ENCODE measurements at places on chromosomes 7 and 10.

GRCh38 chr7:7869036-7869435 is 99.6 kb upstream of the GLCCI1 start:
- no peak for DNase-seq

DNA sequence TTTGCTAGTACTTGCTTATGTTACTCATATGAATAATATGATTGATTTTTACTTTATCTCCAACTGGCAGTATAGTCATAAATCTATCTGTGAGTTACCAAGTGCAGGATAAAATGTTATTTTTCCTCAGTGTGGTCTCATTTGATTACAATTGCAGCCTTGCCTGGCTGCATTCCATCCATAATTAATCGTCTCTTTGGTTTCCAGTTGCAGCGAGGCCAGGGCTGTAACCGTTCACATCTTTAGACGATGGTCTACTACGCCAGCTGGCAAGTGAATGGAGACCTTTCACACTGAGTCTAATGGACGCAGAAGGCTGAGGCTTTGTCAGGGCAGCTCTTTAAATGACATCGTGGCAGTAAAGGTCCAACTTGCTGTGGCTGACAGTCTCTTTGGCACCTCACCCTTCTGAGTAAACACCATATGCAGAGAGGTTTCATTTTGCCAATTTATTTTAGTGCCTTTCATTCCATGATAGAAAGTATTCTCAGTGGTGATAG is 84.0 kb downstream of the ARL4A start:
- DNase-seq = no peak

DNA sequence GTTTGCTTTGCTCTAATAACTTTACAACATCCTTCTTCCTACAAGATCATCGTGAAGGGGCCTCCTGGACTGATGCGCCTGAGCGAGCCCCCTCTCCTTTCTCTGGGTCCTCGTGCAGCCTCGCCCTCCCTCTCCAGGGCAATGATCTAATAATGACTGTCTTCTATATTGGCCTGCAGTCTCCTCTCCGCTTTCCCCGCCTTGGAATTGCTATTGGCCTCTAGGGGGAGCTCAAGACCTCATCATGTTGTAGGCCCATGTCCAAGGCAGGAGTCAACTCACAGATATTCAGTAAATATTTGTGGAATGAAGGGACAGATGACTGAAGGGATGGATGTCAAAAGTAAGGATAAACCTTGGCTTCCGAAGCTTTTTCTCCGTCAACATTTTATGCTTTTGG is 1180.3 kb downstream of the TYW1 start:
- peak; percentile 80 for DNase-seq

GRCh38 chr7:1548438-1548831 is 7.6 kb downstream of the TMEM184A start:
- DNase-seq = peak; percentile 52

- no peak for DNase-seq
Measured at GRCh38 chr10:71381611-71382010, 15.1 kb upstream of the CDH23 start.

DNA sequence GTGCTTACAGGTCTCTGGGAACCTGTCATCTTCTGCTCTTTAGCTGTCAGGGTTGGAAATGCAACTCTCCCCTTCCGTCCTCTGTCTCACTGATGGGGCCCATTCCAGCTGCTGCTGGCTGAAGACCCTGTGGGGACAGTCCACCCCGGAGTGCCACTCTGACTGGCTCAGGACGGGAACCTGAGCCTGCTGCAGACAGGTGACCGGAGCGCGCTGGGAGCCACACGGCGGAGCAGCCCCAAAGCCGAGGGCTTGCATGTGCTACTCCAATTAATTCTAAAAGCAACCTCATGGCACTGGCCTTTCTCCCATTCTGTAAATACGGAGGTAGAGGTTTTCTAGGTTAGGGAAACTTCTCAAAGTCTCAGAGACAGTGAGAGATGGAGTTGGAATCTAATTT is 223.5 kb upstream of the PITRM1 start:
- no peak for DNase-seq

GRCh38 chr10:31906039-31906438 is 22.6 kb downstream of the ARHGAP12 start:
- no peak for DNase-seq

DNA sequence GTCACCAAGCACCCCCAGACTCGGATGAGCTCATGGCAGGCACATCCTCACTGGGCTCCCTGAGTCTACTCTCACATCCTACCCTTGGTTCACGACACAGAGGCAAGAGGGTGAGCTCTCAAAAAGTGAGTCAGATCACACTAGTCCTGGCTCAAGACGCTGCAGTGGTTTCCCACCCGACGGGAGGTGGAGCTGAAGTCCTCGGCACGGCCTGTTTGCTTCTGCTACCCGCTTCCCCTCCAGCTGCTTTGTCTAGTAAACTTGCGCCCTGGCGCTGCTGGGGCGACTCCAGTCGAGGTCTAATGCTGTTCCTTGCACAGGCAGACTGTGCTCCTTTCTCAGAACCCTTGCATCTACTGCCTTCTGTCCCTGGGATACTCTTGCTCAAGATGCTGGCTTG is 13.5 kb upstream of the SFMBT2 start:
- DNase-seq = no peak

DNA sequence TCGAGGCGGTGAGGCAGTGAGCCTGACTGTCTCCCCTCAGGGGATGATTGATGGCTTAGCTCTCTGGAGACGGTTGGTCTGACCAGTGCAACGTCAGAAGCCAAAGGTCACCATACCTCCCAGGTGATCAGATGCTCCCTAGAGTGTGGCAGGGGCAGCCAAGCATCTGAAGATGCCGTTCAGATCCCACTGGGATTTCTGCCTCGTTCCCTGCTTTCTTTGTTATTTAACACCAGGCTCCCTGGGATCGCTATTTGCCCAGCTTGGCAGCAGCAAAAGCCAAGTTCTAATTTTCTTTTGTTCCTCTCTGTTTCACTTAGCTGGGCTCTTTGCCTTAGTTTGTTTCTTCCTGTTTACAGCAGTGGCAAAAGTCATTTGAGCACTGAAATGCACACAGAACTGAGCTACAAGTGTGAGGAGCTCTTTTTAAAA is 53.5 kb upstream of the SVIL start:
- no peak for DNase-seq

DNA sequence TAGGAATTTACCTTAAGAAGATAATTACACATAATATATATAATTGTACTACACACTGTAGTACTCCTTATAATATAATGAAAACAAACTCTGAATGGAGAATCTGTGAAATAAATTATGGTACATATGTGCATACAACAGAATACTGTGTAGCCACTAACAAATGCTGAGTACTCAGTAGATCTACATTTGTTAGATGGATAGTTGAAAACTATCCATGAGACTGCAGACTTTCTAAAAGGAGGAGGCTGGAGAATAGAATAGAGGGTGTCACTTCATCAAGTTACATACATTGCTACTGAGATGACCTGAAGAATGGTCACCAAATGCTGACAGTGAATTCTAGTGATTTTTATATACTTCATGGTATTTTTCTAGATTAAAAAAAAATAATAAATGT is 68.7 kb upstream of the OGDHL start:
- DNase-seq = no peak

DNA sequence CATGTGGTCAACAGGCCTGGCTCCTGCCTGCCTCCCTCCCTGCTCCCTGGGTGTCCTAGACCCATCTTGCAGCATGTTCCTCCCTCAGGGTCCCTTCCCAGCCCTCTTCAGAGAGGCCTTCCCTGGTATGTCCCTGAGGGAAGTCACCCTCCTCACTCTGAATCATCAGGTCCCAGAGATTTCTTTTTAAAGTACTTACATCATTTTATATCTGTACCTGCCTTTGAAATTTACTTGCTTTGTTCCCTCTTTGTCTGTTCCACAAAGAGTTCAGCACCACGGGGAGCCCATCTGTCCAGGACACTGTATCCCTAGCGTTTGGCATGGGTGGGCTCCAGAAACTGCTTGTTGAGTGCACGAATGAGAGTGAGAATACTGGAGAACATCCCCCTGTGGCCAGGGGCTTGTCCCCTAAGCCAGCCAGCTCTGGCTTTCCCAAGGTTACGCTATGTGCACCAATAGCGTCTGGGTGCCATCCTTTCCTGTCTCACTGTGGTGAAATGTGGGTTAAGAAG is 50.6 kb upstream of the IGFBP3 start:
- no peak for DNase-seq

DNA sequence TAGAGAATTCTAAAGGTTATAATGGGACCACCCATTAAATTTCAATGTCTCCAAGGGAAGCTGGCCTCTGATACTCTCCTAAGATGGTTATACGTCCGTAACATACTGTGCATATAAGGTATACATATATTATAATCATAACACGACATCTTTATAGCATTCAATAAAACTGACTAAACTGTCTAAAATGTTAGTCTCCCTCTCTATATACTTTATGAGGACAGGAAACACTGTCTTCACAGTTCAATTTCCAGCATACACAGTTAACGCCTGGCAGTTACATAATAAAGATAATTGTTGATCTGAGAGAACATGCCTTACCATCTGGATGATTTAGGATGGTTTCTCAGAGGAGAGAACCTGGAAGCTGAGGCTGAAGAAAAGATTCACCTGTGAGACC is 1.2 kb upstream of the ORC5 start:
- DNase-seq = no peak

- no peak for DNase-seq
Measured at GRCh38 chr7:130114776-130115175, 44.4 kb downstream of the KLHDC10 start.

DNA sequence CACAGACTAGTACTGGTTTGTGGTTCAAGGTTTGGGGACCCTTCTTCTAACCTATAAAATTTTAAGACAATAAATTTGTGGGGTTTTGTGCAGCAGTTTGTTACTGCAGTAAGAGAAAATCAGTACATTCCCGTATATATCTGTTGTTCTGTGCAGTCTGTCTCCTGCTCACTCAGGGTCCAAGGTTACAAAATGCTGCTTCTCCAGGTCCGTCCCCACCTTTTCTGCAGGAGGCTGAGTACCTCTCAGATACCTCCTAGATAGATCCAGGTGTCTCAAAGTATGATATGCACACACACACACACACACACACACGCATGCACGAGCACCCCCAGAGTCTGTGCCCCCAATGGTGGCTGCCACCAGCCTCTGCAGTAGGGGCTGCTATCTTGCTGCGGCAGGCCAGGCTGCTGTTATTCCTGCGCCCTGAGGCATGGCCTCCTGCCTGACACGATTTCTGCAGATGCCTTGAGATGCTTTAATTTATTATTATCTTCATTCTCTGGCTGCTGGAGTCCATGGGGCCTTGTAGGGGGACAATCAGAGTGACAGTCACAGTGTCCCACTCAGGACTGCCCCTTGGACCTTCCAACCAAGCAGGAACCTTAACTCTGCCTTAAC is 25.2 kb upstream of the ASL start:
- DNase-seq = no peak

GRCh38 chr7:148916186-148916585 is 32.1 kb upstream of the EZH2 start:
- no peak for DNase-seq

DNA sequence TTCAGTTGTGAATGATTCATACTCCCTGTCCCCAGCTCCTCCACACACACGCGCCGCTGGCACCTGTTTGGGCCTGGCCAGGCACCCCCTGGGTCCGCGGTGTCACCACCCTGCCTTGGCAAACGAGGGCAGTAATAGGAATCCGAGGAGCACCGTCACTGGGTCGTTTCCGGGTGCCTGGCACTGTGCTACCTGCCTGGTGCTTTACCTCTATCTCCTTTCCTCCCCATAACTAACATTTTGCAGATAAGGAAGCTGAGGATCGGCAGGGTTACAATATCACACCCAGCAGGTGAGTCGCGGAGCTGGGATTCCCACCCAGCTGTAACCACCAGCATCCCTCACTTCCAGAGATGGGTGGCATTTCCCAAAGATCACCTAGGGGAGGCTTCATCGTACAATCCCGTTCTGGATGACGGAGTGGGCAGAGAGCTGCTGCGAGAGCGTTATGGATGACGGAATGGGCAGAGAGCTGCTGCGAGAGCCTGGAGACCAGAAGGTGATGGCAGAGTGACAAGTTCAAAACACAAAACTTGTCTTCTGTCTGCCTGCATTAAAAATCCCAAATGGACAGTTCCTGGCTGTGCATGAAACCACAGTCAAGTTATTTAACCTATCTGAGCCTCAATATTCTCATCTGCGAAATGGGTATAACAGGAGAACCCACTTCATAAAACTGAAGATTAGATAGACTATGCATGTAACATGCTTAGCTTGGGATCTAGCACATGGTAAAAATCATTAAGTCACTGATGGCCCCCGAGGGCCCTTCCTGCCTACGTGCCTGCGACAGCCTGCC is 1.1 kb upstream of the HSPA12A start:
- DNase-seq = no peak

DNA sequence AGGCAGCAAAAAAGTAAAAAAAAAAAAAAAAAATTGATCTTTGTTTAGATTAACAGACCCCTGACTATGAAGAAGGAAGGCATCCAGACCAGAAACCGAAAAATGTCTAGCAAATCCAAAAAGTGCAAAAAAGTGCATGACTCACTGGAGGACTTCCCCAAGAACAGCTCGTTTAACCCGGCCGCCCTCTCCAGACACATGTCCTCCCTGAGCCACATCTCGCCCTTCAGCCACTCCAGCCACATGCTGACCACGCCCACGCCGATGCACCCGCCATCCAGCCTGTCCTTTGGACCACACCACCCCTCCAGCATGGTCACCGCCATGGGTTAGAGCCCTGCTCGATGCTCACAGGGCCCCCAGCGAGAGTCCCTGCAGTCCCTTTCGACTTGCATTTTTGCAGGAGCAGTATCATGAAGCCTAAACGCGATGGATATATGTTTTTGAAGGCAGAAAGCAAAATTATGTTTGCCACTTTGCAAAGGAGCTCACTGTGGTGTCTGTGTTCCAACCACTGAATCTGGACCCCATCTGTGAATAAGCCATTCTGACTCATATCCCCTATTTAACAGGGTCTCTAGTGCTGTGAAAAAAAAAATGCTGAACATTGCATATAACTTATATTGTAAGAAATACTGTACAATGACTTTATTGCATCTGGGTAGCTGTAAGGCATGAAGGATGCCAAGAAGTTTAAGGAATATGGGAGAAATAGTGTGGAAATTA is 19.4 kb downstream of the GATA3 start:
- no peak for DNase-seq

DNA sequence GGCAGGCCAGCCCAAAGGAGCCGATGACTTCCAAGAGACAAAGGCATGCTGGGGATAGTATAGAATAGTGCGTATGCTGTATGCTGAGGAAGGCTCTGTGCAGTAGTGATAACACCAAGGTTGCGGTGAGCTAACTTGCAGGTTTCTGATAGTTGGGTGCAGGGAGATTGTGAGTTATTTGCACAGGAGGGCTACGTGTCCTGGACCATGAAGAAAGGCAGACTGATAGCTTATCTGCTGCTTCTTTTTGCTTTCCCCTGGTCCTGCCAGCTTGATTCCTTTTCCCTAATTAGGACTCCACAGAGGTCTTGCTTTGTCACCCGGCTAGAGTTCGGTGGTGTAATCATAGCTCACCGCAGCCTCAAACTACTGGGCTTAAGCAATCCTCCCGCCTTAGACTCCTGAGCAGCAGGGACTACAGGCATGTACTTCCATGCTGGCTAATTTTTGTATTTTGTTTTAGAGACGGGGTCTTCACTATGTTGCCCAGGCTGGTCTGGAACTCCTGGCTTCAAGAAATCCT is 43.9 kb upstream of the ARHGAP12 start:
- peak; percentile 96 for DNase-seq

- peak; percentile 65 for DNase-seq
Measured at GRCh38 chr7:139602143-139602722, 78.7 kb downstream of the CLEC2L start.

- DNase-seq = no peak
Measured at GRCh38 chr10:103928784-103929183, 10.8 kb upstream of the STN1 start.

Measured in K562 (cell line).